ENCODE measurements at places on chromosomes 1 and 21.

DNA sequence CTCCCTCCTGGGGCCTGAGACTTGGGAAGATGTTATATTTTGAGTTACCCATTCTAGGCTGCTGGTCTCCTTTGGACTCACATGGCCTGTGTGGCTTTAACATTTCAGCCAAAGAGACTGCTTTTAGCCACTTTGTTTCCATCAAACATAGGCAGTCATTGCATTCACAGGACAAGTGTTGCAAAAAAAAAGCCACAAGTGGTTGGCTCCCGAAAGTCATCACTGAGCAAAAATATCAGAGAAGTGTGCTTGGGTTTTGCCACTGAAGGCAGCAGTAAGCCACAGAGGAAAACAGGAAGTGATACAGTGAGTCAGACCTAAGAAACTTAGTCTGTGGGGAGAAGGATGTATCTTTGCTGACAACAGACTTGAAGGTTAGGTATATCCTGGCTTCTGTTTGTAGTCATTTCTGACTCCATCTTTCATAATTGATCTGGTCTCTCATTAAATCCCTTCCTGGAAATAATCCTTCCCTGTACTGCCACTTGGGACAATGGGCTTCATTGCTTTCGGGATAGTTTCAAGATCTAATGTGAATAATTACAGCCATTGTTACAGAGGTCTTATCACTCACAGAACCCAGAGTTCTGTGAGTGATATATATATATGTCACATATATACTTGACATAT lies 80.9 kb downstream of the COLGALT2 start:
- no peak for DNase-seq

DNA sequence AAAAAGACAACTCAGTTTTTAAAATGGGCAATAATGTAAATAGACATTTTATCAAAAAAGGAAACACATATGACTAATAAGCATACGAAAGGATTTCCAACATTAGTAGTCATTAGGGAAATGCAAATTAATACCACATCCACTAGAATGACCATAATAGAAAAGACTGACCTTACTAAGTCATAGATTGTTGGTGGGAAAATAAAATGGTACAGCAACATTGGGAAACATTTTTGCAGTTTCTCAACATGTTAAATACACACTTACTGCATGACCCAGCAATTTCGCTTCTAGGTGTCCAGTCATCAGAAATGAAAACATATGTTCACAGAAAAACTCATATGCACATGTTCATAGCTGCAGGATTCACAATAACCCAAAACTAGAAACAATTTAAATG lies 29.9 kb upstream of the SLC44A3 start:
- no peak for DNase-seq

GRCh38 chr1:109770331-109771095 lies 6.8 kb upstream of the EPS8L3 start:
- no peak for DNase-seq

DNA sequence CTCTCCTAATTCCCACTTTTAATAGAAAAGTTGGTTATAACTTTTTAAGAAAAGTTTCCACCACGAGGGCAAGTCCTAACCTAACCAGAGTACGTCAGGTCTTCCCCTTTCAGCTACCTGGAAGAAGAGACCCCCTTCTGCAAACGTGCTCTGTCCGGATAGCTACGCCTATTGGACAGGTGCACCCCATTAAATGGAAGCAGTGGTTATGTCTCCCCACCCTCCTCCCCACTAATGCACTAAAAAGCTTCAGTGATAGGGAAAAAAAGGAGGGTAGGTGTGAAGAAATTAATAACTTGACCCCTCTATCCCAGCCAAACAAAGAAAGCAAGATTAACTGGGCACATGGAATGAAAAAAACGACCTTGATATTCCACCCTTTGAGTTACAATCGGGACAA lies 7.7 kb downstream of the GLUL start:
- DNase-seq: no peak

- DNase-seq: peak; percentile 51
These were observed 519 bp downstream of the ZNF496 start for GRCh38 chr1:247331172-247331524.

DNA sequence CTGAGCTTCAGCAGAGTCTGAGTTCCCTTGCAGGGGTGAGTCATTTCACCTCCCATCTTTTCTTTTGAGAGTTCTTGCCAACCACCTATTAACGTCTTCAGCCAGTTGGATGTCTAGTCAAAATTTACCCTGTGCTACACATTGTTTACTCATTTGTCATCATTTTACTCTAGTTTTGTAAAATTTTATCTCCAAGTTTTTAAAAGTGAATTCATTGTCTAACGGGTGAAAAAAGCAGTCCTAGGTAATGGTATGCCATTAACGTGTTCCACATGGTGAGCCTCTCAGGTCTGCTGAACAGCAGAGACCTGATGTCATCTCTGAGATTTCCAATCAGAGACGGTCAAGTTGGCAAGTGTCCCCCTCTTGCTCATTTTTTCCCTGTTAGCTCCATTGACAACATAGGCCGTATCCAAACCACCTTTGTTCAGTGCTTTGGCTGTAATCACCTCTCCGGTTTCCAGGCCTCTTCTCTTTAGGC lies 85.4 kb downstream of the TBX15 start:
- no peak for DNase-seq

GRCh38 chr1:193070942-193071341 lies 11.5 kb downstream of the RO60 start:
- no peak for DNase-seq

GRCh38 chr21:17819114-17819876 lies at the start of gene C21orf91:
Gene C21orf91 (minus strand): TSS chr21:17819356. CDS start chr21:17818318, 1,038 bp downstream.
- peak; percentile 89 for DNase-seq
